ENCODE measurements at places on chromosomes 11 and 22.

DNA sequence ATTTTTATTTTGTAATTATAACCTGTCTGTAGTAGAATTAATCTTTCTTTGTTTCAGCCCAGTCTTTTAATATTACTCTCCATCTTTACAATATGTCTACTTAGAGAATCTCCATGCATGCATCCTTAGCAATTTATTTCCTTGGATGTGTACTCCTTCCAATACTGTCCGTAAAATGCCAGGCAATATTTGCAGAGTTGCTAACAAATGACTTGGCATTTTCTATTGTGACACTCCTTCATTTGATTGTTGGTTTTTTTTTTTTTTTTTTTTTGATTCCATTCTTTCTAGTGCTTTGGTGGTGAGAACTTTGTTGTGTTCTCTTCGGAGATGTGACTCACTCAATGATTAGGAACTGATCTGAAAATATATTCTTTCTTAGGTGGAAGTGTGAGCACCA is 220.3 kb downstream of the CNTN5 start:
- no peak for DNase-seq

DNA sequence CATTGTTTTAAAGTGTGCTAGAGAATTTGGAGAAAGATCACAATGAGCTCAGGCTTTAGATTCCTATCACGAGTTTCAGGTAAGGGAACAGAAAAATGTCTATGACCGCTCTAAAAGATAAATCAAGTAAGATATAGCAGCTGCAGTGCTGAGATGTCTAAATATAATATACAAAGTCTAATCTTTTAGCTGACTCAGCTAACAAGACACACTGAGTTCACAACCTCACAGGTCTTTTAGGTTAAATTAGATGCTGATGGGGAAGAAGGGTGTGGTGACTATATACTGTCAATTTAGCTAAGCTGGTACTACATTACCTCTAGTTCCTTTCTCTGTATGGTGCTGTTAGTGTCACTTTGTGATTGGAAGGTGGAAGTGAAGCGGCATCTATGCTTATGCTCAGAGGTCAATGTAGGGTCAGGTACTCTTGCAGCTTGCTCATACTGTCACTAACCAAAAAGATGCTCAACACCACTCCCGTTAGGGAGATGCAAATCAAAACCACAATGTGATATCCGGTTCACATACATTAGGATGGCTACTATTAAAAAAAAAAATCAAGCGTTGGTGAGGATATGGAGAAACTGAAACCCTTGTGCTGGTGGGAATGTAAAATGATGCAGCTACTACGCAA is 283.5 kb downstream of the SWAP70 start:
- DNase-seq: no peak

GRCh38 chr22:29617922-29618629 is 14.6 kb downstream of the NF2 start:
- DNase-seq: no peak

GRCh38 chr11:64916040-64916774 is 802 bp downstream of the ATG2A start:
- no peak for DNase-seq

DNA sequence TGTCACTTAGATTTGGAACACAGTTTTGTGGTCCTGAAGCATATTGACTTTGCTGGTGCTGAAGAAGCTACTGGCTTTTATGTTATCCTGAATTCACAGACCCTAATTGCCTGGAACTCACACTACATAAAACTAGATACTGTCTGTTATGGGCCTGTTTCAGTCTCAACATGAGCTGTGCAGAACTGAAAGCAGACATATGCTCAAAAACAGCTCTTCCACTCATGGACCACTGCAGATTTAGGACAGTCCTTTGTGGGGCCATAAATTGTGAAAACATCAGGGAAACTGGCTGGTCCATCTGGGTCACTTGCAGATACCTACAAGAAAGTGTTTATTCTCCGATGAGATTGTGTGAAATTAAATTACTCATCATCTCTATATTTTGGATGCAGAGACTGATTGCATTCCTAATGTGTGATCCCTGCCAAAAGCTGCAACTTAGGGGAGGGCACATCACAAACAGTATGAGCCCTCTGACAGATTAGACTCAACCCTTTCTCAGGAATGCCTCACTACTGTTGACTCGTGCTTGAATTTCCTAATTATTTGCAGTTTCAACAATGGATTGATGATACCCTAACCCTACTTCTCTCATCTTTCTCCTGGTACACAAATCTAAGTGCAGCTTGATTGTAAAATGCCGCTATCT is 10.2 kb upstream of the CLNS1A start:
- DNase-seq: no peak

- no peak for DNase-seq
These were observed 28.6 kb downstream of the LRRC32 start for GRCh38 chr11:76641905-76642304.

DNA sequence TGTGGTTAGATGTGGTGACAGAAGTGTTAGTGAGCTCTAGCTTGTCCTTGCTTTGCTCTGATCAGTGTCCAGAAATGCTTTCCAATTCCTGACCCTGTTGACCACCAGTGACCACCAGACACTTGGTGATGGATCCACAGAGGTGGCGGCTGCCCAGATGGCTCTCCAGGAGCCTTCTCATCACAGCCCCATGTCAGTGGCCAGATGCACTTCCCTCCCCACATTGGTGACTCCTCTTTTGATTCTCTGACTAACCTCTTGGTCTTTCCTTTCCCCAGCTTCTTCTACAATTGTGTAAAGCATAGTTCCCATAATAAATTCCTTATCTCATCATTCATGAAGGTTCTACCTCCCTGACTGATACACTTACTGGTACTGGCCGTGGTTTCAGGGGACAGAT is 40.1 kb upstream of the CXCR5 start:
- DNase-seq: no peak

GRCh38 chr11:15234796-15235195 is 120.1 kb downstream of the INSC start:
- DNase-seq: no peak

DNA sequence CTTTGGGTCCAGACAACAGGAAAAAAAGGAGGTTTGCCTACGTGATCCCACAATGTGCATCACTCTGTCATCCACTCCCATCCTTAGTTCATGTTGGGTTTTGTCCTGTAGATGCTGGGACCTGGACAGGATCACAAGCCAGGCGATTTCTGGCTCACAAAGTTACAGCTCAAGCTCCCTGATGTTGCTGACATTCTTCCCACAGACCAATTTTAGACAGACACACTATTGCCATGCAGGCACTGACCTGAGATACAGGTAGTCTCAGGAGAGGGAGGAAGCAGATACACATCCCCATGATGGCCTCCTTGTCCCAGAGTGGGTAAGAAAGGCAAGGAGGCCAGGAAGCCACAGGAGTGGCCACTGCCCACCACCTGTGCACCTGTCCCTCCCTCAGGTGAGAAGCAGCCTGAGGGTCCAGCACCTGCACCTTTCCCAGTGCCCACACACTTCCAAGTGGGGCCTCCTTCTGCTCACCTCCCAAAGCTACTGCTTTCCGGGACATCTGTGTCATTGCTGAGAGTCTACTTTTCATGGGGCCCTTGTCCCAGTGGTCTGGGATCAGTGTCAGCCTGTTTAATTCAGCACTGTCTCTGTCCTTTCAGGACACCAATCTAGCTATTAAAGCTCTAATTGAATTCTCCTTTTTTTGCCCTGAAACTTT is 52.0 kb upstream of the TOP3B start:
- no peak for DNase-seq

DNA sequence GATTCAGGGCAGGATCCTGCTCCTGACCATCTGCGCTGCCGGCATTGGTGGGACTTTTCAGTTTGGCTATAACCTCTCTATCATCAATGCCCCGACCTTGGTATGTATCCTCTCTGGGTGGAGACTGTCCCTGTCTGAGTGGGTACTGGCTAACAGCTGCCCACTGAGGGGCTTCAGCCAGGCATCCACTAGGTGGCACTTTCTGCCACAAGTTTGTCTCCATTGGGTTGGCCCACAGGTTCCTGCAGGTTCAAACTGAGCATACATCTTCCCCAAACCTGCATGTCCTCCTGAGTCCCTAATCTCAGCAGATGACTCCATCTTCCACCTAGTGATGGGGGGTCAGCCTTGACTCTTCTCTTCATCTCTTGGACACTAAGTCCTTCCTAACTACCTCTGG is 4.4 kb downstream of the SLC2A11 start:
- DNase-seq: no peak

- no peak for DNase-seq
These were observed 5.7 kb downstream of the DNAL4 start for GRCh38 chr22:38788021-38788816.

GRCh38 chr11:45717526-45717925 is 52.1 kb upstream of the CHST1 start:
- DNase-seq: no peak

GRCh38 chr11:70747285-70747684 is 349.0 kb downstream of the CTTN start:
- DNase-seq: no peak

DNA sequence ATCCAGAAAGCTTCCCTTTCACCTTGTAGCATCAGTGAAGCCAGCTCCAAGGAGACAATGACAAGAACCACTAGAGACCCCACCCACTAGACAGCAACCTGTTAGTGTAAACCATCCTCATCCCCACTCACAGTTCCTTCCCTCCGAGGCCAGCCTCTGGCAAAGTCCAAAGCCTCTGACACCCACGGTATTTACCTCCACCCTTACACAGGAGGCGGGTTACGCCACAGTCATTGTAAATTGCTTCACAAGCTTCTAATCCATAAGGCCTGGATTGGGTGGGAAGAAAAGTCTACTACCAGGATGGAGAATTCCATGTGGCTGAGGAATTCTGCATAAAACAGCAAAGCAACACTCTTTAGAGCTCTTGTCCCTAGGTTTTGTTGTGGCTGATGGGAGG is 287.4 kb downstream of the BUD13 start:
- DNase-seq: no peak

GRCh38 chr11:78802058-78802761 is 227.5 kb upstream of the NARS2 start:
- no peak for DNase-seq

- DNase-seq: no peak
These were observed 129.7 kb downstream of the LDLRAD3 start for GRCh38 chr11:36073411-36074203.

DNA sequence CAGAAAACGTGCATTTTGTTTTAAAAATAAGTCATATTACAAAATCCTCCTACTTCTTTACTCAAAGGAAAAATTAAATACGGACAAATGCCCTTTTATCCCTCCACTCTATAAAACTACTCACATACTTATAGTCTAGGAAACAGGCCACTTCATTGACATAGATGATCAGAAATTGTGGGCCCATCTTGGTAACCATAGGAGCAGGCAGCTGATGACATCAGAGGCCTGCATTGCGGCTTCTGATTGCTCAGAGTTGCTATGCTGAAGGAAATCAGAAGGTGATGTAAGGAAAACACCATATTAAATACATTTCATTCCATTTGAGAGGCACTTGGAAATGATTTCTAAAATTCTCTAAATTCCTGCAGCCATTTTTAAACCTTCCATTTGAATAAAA is 27.0 kb downstream of the FAM76B start:
- no peak for DNase-seq

GRCh38 chr22:19238900-19239299 is 52.6 kb downstream of the CLTCL1 start:
- no peak for DNase-seq

- no peak for DNase-seq
These were observed 6.1 kb downstream of the C11orf96 start for GRCh38 chr11:43948341-43949225.

GRCh38 chr22:45777046-45777851 is 105.6 kb downstream of the ATXN10 start:
- no peak for DNase-seq

GRCh38 chr22:27420817-27421361 is 380.7 kb downstream of the MN1 start:
- DNase-seq: no peak

- no peak for DNase-seq
These were observed 12.2 kb downstream of the TKFC start for GRCh38 chr11:61345170-61345610.

- DNase-seq: no peak
These were observed 7.4 kb upstream of the IPO7 start for GRCh38 chr11:9377036-9377435.

Measured in activated T-cell treated with anti-CD3 and anti-CD28 coated beads, Interleukin-2, amount 50 U/mL, for 4 hours (primary cell).